B cell (primary cell): ENCODE measurements at places on chromosomes 12 and 14.

- no peaks in the 10 kb centered on the region for H3K27me3 ChIP-seq
- no peak for DNase-seq
- H3K27ac ChIP-seq, result no peak overlapping the region
- no peaks in the 10 kb centered on the region for H3K4me1 ChIP-seq
Observed at GRCh38 chr12:25788707-25789442, 169.6 kb upstream of the RASSF8 start.

- peak overlapping the region; percentile 68 for H3K27ac ChIP-seq
- DNase-seq, result peak; percentile 66
- no peaks in the 10 kb centered on the region for H3K36me3 ChIP-seq
- H3K4me3 ChIP-seq, result peak overlapping the region; percentile 33
Observed at GRCh38 chr14:93103392-93104080, 12.2 kb downstream of the ITPK1 start.

DNA sequence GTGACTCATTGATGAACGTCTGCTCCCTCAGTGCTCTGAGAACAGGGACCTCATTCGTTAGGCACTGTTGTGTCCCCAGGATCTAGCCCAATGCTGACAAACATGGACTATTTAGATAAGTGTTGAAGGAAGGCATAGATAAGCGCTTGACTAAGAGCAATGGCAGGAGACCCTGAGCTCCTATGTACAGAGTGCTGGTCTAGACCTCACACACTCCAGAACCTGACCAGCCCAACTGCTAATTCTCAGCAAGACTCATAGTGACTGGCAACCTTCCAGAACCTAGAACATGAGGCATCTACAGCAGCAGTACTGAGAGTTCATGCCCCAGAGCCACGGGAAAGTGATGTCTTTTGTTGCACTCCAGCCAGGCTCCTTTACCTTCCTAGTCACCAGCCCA lies 69.2 kb downstream of the CRACR2A start:
- H3K27ac ChIP-seq, result no peak overlapping the region
- H3K36me3 ChIP-seq, result no peaks in the 10 kb centered on the region
- H3K4me3 ChIP-seq, result no peak overlapping the region
- DNase-seq, result no peak
- no peaks in the 10 kb centered on the region for H3K27me3 ChIP-seq

DNA sequence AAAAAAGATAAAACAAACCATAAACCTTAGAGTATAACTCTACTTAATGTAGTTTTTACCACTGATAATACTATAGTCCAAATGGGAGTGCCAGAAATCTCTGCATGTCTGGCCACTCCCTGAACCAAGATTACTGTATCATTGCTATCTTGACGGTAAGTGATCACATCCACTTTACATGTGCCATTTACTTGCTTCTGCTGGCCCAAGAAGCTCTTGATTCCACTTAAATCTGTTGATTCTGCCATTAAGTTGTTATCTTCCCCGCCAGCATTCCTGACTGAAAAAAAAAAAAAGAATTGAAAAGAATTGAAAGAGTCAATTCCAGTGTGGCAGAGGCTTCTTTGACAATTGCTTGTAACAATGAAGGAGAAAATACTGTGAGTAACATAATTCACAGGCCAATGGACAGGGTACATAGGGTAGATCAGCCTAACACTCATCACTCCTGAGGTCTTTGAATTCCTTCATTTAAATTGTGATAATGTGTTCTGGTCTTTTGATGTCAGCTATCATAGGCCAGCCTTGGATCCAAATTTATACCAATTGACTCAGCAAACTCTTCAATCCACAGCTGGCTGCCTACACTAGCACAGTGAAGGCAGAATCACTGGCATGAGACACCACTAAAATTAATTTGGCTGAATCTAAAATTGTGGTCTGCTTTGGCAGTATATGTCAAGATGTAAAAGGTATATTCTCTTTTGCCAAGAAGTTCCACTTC lies 665.2 kb upstream of the FLRT2 start:
- H3K27ac ChIP-seq, result no peak overlapping the region
- no peaks in the 10 kb centered on the region for H3K27me3 ChIP-seq
- no peak overlapping the region for H3K4me3 ChIP-seq

DNA sequence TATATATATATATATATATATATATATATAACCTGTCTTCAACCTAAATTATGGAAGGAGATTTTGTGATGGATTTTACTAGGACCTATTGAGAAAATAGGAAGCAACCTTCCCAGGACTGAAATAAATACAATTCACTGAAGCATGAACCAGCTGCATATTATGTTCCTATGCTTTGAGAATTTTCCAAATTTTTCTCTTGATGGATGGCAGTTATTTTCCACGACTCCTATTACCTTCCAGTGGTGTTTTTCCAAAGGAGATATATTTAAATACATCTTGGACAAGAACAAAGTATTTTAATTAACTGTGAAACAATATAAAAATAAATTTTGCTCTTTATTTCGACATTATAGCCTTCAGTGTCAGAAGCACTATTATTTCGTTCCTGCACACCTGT lies 87.9 kb downstream of the TMTC1 start:
- no peak overlapping the region for H3K27ac ChIP-seq
- H3K4me3 ChIP-seq, result no peak overlapping the region
- no peak for DNase-seq
- no peaks in the 10 kb centered on the region for H3K27me3 ChIP-seq
- no peaks in the 10 kb centered on the region for H3K4me1 ChIP-seq

GRCh38 chr12:83805873-83806272 lies 1106.7 kb downstream of the SLC6A15 start:
- no peaks in the 10 kb centered on the region for H3K4me1 ChIP-seq
- no peaks in the 10 kb centered on the region for H3K27me3 ChIP-seq
- no peaks in the 10 kb centered on the region for H3K36me3 ChIP-seq
- no peak overlapping the region for H3K4me3 ChIP-seq
- no peak for DNase-seq
- H3K27ac ChIP-seq, result no peak overlapping the region

- DNase-seq, result no peak
- no peak overlapping the region for H3K4me3 ChIP-seq
- H3K27ac ChIP-seq, result no peak overlapping the region
- H3K4me1 ChIP-seq, result no peaks in the 10 kb centered on the region
- H3K36me3 ChIP-seq, result no peaks in the 10 kb centered on the region
Observed at GRCh38 chr14:56905282-56905681, 95.0 kb upstream of the OTX2 start.

- H3K4me1 ChIP-seq, result peaks cover 18% of the 10 kb centered on the region
- DNase-seq, result no peak
- no peaks in the 10 kb centered on the region for H3K36me3 ChIP-seq
- peak overlapping the region; percentile 55 for H3K27ac ChIP-seq
Observed at GRCh38 chr14:50225067-50225973, 6.1 kb downstream of the SOS2 start.

DNA sequence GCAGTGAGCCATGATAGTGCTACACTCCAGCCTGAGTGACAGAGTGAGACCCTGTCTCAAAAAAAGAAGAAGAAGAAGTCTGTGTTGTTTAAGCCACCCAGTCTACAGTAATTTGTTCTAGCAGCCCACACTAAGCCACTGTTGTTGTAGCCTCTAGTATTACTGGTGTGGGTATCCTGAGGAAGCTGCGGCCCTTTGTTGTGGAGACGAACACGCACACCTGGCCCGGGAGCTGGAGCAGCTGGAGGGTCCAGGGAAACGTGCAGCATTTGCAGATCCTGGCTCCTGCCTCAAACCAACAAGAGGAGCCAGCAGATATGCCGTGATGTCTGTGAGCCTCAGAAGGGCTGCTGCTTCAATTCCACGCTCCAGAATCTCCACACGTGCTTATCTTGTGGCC lies 65.3 kb downstream of the MAP1LC3B2 start:
- DNase-seq, result no peak
- no peaks in the 10 kb centered on the region for H3K27me3 ChIP-seq
- H3K27ac ChIP-seq, result no peak overlapping the region

DNA sequence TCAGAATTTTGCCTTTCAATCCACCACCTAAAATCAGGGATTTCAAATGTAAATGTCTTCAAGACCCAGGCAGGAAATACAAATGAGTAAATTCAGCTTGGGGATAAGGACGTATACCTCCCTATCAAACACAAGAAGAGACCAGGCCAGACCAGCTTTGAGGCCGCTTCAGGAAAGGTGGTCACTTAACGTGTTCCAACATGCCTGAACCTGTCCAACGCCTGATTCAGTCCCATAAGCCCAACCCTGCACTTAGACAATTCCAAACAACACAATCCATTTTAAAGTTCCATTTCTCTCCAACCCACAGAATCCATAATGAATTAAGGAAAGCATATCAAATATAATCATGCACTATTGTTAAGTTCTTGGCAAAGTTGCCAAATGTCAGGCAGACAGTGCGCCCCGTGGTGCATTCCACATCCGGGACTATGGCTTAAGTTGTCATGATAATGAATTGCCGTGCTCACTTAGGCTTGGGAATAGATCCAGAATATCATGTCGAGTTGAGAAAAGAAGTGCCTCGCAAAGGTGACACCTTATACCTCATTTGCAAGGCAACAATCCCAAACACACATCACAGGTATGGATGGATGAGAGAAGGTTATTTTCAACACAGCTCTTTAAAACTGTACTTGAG lies 35.5 kb downstream of the CCDC60 start:
- no peaks in the 10 kb centered on the region for H3K36me3 ChIP-seq
- no peaks in the 10 kb centered on the region for H3K4me1 ChIP-seq
- no peaks in the 10 kb centered on the region for H3K27me3 ChIP-seq

GRCh38 chr12:11622876-11623281 lies 26.6 kb upstream of the ETV6 start:
- DNase-seq, result no peak
- H3K27ac ChIP-seq, result no peak overlapping the region
- no peaks in the 10 kb centered on the region for H3K27me3 ChIP-seq
- H3K36me3 ChIP-seq, result no peaks in the 10 kb centered on the region

GRCh38 chr14:33127531-33127930 lies 188.9 kb downstream of the NPAS3 start:
- H3K36me3 ChIP-seq, result no peaks in the 10 kb centered on the region
- no peaks in the 10 kb centered on the region for H3K27me3 ChIP-seq
- H3K4me3 ChIP-seq, result no peak overlapping the region
- no peak for DNase-seq
- H3K27ac ChIP-seq, result no peak overlapping the region

DNA sequence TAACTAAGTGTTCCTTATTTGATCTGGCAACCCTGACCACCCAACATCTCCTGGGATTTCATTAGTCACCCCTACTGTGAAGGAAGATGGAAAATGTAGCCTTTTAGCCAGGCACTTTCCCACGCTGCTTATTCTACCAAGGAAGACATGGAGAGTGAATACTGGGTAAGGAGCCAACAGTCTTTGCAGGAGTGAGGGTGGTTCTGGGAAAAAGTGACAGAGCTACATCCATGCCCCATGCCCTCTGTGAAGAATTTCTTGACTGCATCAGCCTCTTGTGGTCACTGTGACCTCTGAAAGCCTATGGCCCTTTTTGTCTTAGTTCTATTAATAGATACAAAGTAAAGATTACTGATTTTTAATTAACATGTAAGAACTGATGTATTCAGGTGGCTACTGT lies 196.0 kb upstream of the EEA1 start:
- no peak overlapping the region for H3K27ac ChIP-seq
- no peak overlapping the region for H3K4me3 ChIP-seq
- H3K36me3 ChIP-seq, result no peaks in the 10 kb centered on the region
- DNase-seq, result no peak
- H3K27me3 ChIP-seq, result no peaks in the 10 kb centered on the region
- H3K4me1 ChIP-seq, result peaks cover 14% of the 10 kb centered on the region

DNA sequence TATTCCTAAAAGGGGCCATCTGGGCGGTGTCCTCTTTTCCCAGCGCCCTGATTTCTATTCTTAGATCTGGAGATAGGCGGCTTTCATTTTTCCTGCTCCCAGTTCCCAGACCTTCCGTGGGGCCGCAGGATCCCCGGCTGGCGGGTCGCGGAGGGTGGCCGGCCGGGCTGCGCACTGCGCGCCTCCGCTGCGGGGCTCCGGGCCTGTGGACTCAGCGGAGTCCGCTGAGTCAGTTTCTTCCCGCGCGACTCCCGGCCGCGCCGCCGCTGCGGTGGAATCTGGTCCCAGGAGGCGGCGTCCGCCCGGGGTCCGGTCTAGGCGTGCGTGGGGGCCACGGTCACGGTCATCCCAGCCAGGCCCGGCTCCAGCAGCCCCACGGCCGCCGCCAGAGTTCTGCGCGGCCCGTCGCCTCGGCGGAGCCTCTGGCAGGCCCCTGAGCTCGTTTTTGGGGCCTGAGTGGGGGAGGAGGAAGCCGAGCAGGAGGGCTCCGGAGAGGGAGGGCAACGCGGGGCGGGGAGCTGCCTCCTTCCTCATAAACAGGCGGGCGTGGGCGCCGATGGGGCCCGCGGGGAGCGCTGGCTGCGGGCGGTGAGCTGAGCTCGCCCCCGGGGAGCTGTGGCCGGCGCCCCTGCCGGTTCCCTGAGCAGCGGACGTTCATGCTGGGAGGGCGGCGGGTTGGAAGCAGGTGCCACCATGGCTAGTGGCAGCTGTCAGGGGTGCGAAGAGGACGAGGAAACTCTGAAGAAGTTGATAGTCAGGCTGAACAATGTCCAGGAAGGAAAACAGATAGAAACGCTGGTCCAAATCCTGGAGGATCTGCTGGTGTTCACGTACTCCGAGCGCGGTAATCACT lies at the start of gene LRRK2:
TSS of gene LRRK2 (plus strand) at position 559 of the 853 bp plus-strand sequence. CDS start at position 694, 135 bp downstream.
- H3K4me3 ChIP-seq, result peak within 1 kb of the TSS; percentile 76
- H3K36me3 ChIP-seq, result no peaks in the 10 kb centered on the region
- peak; percentile 94 for DNase-seq

DNA sequence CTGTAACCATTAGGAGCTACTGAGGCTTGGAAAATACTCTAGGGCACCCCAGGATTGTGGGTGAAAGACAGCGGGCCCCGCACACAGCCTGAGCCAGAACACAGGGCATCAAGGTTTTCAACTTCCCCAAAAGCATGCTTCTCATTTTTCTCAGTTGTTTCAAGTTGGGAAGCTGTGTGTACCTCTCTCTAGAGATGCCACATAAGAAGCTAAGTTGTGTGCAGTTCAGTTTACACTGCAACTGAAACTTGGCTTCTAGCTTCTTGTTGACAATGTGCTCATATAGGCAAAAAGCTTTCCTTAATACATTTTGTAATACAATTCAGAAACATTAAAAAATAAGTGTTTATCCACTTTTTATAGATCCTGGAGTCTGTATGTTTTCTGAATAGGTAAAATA lies 88.1 kb upstream of the PTPRR start:
- no peak for DNase-seq
- no peaks in the 10 kb centered on the region for H3K27me3 ChIP-seq
- H3K4me1 ChIP-seq, result no peaks in the 10 kb centered on the region
- H3K27ac ChIP-seq, result no peak overlapping the region

DNA sequence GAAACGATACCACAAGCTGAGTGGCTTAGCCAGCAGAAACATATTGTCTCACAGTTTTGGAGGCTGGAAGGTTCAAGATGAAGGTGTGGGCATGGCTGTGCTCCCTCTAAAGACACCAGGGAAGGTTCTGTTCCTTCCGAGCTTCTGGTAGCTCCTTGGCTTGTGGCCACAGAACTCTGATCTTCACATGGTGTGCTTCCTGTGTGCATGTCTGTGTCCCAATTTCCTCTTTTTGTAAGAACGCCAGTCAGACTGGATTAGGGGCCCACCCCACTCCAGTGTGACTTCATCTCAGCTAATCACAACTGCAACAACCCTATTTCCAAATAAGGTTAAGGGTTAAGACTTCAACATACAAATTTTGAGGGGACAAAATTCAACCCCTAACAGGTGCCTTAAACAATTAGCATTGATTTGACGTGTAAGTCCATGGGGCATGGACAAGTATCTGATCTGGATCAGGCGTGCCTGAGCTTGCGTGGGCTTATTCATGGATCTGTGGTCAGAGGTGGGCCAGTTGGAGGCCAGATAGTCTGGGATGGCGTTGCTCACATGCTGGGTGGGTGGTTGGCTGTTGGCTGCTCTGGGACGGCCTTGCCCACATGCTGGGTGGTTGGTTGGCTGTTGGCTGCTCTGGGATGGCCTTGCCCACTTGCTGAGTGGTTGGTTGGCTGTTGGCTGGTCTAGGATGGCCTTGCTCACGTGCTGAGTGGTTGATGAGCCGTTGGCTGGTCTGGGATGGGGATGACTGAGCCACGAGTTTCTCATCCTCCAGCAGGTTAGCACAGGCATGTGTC lies 88.5 kb downstream of the LGMN start:
- H3K36me3 ChIP-seq, result peaks cover 3% of the 10 kb centered on the region
- no peaks in the 10 kb centered on the region for H3K27me3 ChIP-seq
- DNase-seq, result peak; percentile 69
- H3K4me1 ChIP-seq, result peaks cover 65% of the 10 kb centered on the region
